Activated naive CD8-positive, alpha-beta T cell treated with anti-CD3 and anti-CD28 coated beads for 36 hours (primary cell): ENCODE measurements at places on chromosomes 5 and 9. TPM values are rescaled to one million over a fixed set of nuclear protein-coding genes. Genes with fewer than 3 reads are reported as not detected.
A peak's percentile ranks its signal among the peaks of the same experiment; 100 is the strongest.

The DRD1 gene
- not detected for total RNA-seq

The SPAG8 gene
- total RNA-seq = 0.68 TPM

The FGFR4 gene
- total RNA-seq = 1.5 TPM

The ACO1 gene
- 16.7 TPM for total RNA-seq

GRCh38 chr9:85223506-85224125, 518.1 kb downstream of the AGTPBP1 start:
- no peak for DNase-seq

DNA sequence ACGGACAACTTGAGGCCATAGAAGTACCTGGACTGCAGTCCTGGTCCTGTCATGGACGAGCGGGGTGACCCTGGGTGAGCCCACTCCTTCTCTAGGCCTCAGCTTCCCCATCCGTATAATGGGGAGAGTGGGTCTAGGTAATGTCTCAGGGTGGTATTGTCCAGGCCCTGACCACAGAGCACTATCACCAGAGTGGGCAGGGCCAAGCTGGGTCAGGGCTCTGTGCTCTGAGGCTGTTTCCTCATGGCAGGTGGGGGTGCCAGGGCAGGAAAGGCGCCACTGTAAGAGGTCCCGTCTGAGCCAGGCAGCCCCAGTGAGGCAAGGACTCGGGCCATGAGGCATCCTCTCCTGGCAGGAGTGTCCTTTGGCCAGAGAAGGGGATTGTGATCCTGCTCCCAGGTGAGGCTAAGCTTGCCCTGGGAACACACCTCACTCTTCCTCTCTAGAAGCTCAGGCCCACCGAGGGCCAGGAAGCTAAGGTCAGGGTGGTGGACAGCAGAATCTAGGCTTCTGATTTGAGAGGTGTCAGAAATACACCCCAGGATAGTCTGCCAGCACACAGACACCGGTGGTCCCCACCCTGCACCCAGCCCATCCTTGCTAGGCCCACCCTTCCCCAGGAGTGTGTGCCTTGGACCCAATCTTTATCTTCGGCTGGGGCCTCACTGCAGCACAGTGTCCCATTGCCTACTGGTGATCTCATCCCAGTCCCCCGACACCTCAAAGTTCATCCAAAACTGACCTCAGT, 1.5 kb upstream of the MYOZ3 start:
- DNase-seq = no peak

- DNase-seq = no peak
Measured at GRCh38 chr9:4555236-4555635, 65.0 kb downstream of the SLC1A1 start.

DNA sequence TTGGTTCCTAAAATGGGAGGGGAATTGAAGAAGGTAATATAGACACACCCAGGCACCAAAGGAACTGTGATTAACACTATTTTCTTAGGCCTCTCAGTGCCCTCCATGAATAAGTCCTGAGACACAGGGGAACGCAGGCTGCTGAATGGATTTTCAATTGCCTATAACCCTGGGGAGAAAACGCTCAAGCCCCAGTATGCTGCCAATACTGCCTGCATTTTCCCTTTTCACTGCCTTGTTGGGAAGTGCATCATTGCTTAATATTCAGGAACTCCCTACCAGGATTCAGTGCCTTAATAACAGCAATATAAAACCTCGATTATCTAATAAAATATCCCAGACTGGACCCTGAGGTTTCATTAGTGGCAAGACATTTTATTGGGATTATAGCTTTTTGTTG, 25.4 kb downstream of the APBA1 start:
- DNase-seq = no peak

DNA sequence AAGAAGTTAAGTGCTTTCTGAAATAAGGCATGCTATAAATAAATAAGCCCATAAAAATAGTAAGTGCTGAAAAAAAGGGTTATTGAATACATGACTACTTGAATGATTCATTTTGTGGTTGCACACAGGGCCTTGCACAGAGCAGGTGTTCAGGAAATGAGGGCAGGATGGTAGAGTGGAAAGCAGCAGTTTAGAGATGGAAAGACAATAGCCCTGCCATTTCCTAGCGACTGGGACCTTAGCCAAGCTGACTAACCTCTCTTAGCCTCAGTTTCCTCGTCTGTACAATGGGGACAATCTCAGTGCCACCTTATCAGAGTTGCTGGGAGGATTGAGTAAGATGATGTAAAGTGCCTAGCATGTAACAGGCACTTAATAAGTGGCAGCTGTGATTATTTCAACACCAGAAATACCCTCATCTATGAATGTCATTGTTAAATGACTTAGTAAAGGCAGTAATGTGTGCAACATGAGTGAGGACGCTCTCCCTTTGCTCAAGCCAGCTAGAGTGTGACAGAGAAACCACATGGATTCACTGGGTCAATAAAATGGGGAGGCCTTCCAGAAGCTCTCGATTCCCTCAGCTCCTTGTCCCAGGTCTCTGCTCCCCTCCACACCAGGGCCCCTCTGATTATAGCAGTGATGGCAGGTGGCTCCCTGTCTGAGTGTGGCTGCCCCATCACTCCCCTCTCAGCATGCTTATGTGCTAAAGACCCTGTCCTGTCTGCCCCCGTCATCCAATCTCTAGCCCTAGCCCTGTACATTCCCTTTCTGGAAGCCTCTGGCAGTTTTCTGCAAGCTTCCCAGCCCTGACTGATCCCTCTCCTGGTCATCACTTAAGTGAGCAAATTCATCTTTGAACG, 16.0 kb upstream of the PHF19 start:
- DNase-seq = peak; percentile 70

DNA sequence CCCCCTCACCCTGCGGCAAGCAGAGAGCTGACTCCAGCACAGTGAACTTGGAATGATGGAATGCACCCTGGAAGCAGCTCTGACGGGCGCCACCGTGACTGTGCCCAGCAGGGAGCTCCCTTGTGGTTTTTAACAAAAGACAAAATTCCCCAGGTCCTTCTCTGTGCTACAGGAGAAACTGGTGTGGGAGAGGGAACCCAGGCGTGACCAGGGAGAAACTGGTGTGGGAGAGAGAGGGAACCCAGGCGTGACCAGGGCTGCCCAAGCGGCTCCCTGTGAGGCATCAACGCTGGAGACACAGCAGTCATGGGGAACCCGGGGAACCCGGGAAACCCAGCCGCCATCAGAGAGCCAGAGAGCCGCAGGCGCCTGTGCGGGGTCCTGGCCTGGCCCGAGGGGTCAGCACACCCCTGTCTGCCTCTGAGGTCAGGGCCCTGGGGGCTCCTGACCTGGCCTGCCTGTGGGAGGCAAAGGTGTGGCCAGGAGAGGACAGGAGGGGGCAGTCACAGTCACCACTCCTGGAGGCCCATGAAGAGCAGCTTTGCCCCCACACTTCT, 3.1 kb upstream of the AHRR start:
- DNase-seq = no peak

DNA sequence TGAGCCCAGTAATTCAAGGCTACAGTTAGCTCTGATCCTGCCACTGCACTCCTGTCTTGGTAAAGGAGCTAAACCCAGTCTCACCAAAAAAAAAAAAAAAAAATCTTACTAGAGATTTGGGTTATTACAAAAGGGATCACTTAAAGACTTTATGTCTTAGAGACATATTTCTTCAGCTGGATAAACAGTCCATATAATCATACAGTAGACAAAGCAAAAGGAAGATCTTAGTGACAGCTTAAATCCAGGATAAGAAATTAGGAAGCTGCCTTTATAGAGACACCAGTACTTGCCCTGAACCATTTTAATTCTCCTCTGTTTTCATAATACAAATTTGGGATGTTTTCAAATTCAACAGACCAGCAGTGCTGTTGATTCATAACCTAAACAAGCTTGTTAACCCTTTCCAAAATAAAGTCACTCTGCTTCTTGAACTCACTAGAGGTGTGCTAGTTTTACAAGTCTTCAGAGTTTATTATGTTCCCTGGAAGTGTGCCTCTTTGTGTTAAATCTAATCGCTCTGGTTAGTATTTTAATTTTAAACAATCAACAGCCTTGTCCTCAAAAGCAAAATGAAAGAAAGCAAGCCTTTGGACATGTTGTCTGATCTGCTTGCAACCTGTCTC, 255.5 kb downstream of the ARRDC3 start:
- no peak for DNase-seq

DNA sequence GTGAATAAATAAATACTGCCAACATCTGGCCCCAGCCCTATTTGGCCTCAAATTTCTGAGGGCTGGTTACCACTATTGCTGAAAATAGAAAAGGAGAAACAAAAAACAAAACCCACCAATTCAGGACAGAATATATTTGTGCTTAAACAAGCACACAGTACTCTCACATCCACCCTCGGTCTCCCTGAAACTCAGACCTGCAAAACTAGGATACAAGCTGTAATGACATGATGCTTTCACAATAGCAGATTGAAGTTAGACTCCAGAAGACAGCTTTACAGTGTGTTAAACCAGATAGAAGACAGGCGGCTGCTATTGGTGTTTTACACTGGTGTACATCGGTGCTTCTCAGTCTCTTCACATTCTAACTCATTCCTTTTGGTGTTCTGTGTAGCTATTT, 214.9 kb upstream of the DMRT1 start:
- no peak for DNase-seq

DNA sequence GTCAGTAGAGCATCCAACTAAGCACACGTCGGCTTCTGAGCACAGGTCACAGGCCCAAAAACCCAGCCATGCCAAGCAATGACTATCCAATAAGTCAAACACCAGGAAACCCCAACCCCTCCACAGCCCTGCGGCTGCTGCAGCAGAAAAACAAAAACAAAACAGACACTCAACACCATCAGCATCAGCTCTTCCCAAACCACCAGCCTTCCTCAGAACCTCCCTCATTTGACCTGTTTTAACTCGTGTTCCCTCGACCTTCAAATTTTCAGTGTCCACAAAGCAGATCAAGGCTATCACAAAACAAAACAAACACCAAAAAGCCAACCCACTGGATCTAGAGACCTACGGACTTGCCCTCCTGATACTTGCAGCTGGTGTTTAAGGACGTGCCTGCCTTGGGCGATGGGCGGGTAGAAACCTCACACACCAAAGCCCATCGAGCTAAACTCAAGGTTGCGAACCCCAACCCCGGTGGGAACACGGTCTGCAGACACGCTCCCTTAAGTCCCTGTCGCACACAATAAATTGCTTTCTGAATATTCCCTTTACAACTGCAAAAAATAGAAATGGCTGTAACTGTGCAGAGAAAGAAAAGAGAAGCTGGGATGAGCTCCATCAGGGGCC, 247.1 kb upstream of the ANKRD55 start:
- no peak for DNase-seq

DNA sequence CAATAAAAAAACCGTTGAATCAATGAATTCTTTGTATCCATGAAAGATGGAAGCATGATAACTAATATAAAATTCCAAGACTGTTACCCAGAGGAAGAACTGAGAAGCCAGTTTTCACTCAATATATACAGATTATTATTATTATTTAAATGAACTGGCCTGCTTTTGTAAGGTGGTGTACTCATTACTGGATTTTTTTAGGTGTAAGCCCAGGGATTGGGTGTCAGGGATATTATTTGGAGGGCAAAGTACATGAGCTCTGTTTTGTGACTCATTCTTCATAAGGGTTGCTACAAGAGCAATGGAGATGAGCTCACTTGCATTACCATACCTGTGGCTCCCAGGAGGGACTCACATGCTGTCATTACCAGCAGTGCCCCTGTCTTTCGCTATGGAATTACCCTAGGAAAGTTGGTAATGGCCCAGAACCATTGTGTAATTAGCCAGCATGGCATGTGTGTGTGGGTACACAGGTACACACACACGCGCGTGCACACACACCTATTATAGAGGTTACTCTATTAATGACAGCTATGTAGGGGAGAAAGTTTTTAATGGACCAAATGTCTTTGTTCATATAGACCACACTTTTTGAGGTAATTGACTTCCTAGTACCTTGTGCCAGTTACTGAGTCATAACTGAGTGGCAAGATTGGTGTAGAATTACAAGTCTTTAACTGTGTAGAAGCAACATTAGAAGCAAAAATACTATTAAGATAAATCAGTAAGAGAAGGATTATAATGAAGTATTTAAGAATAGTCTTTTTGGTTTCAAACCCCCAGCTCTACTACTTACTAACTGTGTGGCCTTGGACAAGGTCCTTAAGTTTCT, 143.4 kb downstream of the GDNF start:
- no peak for DNase-seq

DNA sequence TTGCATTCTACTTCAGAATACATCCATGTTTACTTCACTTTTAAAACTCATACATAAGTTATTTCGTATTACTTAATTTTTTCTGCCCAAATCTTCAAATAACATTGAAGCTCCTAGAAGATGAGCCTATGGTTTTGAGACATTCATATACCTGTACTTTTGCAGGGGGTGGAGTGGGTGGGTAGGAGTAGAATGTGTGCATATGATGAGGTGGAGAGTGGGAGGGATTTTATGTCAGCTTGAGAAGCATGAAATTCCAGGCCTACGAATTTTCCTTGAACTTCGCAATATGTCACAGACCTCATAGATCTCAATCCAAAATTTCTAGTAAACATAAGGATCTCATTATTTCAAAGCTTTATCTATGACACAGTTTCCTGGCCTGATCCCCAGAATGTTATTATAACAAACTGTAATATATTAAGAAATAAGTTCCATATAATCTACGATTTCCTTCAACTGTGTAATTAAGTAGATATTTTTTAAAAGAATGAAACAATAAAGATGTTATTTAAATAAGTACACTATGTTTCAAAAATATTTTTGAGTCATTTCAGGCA, 19.7 kb upstream of the MOB3B start:
- no peak for DNase-seq

GRCh38 chr5:87081016-87081415, 186.7 kb upstream of the RASA1 start:
- DNase-seq = no peak

GRCh38 chr9:134641990-134642384, 384 bp downstream of the COL5A1 start:
- no peak for DNase-seq

- no peak for DNase-seq
Measured at GRCh38 chr5:54458221-54458620, 2.7 kb downstream of the HSPB3 start.

DNA sequence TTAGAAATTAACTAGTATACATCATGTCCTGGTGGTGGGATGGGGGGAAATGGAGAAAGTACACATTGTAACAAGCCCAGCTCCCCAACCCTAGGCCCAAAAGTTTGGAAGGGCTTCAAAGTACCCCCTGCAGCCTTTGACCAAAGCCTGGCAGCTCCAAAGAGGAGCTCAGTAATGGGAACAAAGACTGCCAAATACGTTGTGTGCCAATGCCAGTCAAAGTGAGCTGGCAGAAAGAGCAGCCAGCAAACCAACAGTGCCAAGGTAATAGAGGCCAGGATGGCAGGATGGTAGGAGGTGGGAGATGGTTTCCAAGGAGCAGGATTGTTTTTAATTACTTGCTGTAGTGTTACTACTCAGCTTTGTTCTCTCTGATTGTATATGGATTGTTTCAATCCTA, 248.3 kb downstream of the COX7C start:
- no peak for DNase-seq
